ENCODE measurements at places on chromosomes 6 and 20.

GRCh38 chr20:7897781-7898364 is 42.4 kb downstream of the HAO1 start:
- no peak for DNase-seq

DNA sequence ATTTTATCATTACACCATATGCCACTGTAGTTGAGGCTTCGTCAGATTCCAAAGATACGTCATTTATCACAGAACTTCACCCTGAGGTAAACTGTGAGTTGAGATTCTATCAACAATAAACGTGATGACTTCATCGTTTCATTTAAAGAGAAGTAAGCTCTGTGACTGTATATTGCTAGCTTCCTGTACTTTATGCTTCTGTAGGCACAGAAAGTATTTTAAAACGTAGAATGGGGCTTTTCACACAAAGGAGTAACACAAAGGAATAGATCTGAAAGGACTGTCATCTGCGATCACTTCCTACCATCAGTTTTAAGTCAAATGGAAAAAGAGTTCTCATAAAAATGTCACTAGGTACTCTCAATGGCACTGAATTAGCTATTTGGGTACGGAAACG is 234.4 kb upstream of the MCHR2 start:
- peak; percentile 45 for DNase-seq

DNA sequence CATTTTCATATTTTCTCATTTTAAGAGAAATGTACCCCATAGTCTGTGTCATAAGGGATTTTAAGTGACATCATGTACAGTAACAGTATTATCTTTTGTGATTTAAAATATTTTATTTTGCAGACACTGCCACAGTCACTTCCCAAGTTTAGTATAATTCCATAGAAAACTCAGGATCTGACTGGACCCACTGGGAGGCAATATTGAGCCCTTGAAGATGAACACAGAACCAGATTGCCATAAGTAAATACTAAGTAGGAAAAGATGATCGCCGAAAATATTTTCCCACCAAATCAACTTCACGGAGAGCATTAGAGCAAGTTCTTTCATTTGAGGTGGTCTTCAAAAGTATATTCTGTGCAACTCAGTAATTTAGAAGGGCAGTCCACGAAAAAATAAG is 17.6 kb upstream of the PKHD1 start:
- no peak for DNase-seq

- DNase-seq, result no peak
Measured at GRCh38 chr20:34110025-34110744, 1.9 kb downstream of the EIF2S2 start.

- no peak for DNase-seq
Measured at GRCh38 chr20:18187020-18187419, 49.4 kb downstream of the KAT14 start.

DNA sequence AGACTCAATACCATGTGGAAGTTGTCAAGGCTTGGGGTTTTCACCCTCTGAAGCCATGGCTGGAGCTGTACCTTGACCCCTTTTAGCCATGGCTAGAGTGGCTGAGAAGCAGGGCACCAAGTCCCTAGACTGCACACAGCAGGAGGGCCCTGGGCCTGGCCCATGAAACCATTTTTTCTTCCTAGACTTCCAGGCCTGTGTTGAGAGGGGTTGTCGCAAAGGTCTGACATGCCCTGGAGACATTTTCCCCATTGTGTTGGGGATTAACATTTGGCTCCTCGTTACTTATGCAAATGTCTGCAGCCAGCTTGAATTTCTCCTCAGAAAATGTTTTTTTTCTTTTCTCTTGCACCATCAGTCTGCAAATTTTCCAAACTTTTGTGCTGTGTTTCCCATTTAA is 196.4 kb downstream of the SLC16A10 start:
- no peak for DNase-seq

DNA sequence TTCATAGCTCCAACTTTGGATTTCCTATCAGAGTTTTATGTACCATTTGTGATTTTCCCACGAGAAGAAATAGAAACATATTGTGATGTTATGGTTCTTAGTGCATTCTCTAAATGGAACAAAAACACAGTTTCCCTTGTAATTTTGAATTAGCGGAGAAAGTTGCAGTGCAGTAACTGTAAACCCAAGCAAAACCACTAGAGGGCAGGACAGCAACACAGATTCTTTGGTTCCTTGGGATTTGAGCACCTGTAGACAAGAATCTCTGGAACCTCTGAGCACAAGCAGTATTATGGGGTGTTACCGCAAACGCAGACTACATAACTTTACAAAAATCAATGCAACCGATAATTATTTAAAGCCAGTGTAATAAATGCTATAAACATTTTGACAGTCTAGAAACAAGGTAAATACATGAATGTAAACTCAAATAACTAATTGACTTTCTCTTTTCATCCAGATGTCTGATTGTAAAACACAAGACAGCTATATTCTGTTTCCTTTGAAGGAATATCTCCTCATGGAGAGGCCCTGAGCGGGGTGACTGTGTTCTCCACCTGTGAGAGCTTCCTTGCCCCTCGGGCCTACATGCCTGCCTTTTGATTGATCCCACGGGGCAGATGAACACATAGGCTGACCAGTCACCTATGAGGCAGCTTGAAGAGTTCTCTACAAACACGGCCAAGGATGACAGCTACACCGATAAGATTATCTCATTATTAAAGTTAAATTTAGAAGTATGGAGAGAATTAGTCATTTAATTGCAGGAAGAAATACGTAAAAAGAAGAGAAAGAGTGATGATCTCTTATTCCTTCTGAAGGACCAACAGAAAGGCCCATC is 67.5 kb upstream of the COL21A1 start:
- peak; percentile 56 for DNase-seq

DNA sequence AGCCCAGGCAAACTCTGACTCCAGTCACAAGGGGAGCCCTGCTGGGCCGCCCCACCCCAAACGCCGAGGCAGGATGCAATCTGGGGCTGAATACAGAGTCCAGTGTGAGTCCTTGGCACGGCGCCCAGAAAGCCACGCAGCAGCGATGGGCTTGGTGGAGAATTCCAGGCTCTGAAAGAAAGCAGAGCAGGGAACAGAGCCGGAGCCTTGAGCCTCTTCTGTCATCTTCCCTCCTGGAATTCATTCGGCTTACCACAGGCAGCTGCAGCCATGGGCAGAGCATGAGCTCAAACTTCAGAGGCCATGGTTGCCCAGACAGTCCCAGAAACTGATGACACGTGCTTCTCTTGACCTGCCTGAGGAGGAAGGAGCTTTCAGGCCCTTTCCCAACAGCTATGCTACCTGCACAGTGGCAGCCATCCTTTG is 441.1 kb upstream of the JARID2 start:
- DNase-seq, result peak; percentile 89

GRCh38 chr6:26024651-26025046 is 62.0 kb downstream of the TRIM38 start:
- DNase-seq, result no peak

DNA sequence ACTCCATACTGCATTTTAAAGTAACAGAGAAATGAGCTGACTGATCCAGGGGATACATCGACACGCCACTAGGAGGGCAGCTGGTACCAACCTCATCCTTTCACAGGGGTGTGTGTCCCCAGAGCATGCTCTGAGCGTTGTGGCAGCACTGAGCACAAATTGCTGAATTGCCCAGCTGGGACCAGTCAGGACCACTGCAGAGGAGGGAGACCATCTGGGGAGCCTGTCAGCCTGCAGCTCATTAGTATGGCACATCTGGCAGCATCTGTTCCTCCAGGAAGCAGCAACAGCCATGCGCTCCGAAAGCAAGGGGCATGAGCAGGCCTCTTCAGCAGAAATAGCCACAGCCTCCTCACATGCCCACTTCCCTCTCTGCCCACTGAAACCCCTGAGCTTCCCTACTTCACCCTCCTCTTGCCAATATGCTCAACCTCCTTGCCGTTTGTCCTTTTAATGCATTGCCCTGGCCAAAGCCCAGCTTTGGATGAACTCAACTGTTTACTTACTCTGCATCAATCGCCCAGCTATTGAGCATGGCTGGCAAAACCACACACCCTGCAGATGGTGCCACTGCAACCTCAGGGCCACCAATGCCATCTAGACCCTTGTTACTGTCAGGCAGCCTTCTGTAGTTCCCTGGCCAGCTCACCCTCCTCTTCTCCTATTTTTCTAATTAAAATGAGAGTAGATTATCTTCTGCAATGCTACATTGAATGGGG is 77.6 kb upstream of the NEDD9 start:
- DNase-seq, result peak; percentile 76

DNA sequence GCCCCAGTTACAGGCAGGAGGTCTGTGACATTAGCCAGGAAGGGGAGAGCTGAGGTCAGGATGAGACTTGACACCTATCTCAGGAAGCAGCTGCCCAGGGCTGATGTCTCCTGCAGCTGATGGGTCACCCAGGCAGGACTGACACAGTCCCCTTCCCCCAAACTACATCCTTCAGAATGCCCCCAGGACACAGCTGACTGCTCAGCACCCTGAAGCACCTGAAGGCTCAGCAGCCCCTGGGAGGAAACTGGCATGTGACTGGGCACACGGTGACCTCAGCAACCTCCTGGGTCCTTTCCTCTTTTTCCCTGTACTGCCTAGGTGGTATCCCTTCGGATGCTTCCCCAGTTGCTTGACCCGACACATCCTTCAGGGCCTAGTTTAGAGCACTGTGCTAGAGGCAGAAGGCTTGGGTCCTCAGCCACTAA is 1.9 kb downstream of the SDC4 start:
- DNase-seq, result no peak

GRCh38 chr6:38234141-38234540 is 405.6 kb downstream of the BTBD9 start:
- DNase-seq, result no peak
